NCI-H146 (cell line): ENCODE measurements at places on chromosomes 12 and 14.

DNA sequence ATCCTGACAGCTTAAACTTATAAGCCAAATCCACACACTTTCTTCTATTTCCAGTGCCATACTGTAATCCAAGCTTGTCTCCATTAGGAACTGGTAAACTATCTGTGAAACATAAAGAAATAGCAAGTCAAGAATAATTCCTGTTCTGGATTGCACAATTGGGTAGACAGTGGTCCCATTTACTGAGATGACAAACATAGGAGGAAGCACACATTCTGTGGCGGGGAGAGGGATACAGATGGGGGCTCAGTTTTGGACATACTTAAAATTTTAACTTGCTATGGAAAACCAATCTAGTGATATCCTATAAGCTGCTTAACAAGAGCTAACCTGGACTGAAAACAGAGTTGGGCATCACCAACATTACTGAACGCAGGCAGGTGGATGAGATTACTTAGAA, 16.3 kb downstream of the MAP4K5 start:
- no peak for DNase-seq

GRCh38 chr12:6538420-6539313, 4.3 kb downstream of the GAPDH start:
- DNase-seq, result peak; percentile 48

DNA sequence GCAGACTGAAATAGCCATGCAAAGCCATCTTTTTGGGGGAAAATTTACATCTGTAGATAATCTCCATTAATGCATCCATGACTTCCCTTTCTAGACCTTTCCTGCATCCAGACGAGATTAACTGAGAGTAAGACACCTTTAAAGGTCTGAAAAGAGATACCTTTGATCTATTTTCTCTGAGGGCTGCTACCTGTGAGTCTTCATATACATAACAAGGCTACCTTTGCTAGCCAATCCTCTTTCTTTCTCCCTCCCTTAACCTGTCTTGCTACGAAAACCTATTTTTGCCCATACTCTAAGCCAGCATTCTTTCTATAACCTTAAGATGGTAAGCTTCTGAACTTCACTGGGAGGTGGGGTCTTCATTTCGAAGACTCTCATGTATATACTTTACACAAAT, 908.5 kb upstream of the FBXO33 start:
- no peak for DNase-seq

DNA sequence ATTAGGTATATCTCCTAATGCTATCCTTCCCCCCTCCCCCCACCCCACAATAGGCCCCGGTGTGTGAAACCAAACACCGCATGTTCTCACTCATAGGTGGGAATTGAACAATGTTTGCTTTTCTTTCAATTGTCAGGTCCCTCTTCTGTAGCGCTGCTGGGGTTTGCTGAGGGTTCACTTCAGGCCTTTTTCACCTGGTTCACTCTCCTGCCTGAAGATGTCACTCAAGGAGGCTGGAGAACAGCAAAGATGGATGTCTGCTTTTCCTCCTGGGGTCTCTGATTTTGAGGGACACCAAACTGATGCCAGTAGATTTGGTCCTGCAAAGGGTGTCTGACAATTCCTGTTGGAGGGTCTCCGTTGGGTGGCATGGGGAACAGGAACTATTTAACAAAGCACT, 35.8 kb downstream of the KLRK1 start:
- peak; percentile 84 for DNase-seq

DNA sequence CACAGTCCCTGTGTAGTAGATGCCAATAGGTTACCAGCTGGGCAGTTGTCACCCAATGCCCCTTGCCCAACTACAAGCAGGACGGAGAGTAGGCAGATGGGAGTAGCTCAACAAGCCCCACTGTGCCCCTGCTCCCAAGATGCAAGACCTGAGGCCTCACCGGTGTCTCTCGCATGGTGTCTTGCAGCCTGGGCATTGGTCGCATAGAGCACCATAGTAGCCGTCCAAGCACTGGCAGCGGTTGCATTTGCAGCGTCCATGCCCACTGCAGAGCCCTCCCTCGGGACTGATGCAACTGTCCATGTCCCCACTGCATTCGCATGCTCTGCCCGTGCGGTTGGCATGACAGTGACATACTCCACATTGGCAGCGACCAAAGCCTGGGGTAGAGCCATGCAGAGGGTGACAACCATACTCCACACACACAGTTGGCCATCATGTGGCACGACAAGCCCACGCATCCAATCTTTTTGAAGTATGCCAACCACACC, 11.9 kb upstream of the CSAD start:
- no peak for DNase-seq

GRCh38 chr14:90665321-90666000, 150.8 kb downstream of the TTC7B start:
- no peak for DNase-seq

DNA sequence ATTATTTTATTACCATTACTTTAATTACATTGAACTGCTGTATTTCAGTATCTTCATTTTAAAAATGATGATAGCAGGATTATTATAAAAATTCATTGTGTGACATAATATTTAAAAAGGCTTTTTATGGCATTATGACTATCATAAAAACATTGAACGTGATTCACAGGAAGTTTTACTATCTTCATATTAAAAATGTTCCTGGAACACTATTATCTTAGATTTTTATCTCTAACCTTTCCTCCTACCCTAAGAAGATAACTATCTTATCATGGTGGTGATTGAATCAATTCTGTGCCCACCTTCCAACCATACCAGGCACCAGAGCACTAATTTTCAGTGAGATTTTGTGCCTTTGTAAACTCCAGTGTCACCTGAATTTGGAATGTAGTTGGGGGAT, 16.2 kb downstream of the LRRC9 start:
- no peak for DNase-seq

GRCh38 chr12:19191563-19191962, 62.0 kb downstream of the PLEKHA5 start:
- no peak for DNase-seq

GRCh38 chr14:38197001-38197783, 10.5 kb upstream of the SSTR1 start:
- DNase-seq, result no peak

DNA sequence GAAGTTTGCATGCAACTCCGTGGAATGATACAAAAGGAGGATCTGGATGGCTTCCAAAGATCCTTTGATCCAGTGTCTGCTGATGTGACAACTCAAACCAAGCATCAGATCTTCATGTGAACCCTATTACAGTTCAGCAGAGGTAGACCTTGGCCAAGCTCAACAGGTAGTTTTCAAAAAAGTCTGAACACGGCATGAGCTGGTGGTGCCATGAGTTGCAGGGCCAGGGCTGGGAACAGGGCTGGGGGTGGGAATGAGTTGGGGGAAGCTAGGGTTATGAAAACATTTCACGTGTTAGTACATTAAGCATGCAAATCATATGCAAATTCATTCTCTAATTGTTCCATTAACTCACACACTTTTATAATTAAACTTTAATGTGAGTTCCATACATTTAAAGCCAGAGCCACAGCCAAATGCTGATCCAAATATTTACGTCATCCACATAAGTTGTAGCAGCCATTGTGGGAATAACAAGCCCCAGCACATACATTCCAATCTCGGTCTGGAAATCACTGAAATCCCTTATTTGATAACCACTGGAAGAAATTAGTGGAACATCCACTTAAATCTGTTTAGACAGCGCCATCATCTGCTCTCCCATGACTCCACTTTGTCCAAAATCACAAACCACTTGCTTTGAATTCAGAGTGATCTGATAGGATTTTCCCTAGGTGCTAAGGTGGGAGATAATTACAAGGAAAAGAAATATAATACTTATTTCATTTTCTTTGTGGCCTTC, 158.5 kb downstream of the APAF1 start:
- DNase-seq, result no peak

GRCh38 chr14:105126126-105126980, 42.2 kb downstream of the JAG2 start:
- peak; percentile 40 for DNase-seq

GRCh38 chr14:99602054-99602787, 1.8 kb downstream of the CCDC85C start:
- DNase-seq, result no peak

GRCh38 chr12:55725556-55725955, 3.3 kb downstream of the CD63 start:
- no peak for DNase-seq

GRCh38 chr12:52355176-52355575, 12.1 kb downstream of the KRT85 start:
- DNase-seq, result no peak

- DNase-seq, result peak; percentile 37
These were observed 13.2 kb upstream of the KLRF1 start for GRCh38 chr12:9813821-9814798.

DNA sequence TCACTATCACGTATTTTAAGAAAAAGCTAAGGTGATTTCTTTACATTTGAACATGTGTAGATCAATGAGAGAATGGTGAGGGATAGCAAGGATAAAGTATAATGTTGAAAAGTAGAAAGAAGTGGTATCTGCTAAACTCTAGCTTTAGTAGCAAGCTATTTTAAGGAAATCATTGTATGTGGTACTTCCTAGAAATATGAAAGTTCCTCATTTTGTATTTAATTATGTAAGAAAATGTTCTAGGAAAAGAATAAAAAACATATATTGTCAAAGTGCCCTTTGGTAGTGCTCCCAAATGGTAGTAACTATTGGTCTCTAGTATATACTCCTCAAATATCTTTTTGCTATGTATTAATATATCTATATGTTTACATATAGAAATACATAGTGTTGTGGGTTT, 35.7 kb downstream of the RAB21 start:
- DNase-seq, result no peak

DNA sequence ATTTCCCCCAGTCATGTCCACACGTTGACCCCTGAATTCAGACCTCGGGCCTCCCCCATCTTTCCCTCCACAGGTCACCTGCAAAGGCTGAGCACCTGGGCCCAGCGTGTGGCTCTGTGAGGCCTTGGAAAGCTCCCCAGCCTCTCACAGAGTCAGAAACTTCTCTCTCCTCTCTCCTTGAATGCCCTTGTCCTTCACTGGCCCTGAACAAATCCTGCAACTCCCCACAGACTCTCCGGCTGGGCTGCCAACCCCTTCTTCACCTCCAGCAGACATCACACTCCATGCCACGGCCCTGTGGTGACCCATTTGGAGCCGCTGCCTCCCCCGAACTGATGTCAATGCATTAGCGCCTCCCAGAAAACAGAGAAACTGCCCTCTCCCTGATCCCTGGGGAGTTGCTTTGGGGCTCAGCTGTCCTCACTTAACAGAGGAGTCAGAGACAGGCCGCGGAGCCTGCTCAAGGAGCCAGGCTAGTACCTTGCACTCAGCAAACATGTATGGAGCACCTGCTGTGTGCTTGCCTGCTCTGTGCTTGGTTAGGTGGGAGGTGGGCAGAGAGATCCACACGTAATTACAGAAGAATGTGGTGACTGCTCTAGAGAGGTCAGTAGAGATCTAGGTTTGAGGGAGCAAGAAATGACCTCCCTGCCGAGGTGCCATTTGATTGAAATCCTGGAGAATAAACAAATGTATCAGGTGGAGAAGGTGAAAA, 99.2 kb upstream of the PWP1 start:
- no peak for DNase-seq

DNA sequence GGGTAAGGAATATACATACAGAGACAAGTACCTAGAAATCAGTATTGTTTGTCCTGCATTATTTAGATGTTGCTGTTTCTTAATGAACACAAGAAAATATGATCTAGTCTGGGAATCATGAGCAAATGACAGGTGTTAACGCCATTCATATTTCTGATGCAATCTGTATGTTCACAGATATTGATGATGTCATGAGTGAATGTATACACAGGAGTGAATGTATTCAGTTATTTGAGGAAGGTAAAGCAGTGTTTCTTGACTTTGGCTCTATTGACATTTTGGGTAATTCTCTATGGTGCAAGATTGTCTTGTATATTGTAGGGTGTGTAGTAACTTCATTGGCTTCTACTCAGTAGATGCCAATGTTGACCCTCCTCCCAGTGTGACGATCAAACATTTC, 26.7 kb upstream of the RTL1 start:
- no peak for DNase-seq

- DNase-seq, result no peak
These were observed 130.6 kb downstream of the MON2 start for GRCh38 chr12:62597253-62597652.

- DNase-seq, result no peak
These were observed 288.6 kb downstream of the FOXN3 start for GRCh38 chr14:89128311-89129026.

DNA sequence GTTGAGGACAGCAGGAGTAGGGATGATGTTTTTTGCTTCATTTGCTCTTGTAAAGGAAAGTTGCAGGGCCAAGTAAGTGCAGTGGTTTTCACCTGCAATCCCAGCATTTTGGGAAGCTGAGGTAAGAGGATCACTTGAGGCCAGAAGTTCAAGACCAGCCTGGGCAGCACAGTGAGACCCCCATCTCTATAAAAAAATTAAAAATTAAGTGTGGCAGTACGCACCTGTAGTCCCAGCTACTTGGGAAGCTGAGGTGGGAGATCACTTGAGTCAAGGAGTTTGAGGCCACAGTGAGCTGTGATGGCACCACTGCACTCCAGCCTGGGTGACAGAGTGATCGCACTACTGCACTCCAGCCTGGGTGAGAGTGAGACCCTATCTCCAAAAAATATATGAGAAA, 10.8 kb downstream of the DPF3 start:
- DNase-seq, result no peak

DNA sequence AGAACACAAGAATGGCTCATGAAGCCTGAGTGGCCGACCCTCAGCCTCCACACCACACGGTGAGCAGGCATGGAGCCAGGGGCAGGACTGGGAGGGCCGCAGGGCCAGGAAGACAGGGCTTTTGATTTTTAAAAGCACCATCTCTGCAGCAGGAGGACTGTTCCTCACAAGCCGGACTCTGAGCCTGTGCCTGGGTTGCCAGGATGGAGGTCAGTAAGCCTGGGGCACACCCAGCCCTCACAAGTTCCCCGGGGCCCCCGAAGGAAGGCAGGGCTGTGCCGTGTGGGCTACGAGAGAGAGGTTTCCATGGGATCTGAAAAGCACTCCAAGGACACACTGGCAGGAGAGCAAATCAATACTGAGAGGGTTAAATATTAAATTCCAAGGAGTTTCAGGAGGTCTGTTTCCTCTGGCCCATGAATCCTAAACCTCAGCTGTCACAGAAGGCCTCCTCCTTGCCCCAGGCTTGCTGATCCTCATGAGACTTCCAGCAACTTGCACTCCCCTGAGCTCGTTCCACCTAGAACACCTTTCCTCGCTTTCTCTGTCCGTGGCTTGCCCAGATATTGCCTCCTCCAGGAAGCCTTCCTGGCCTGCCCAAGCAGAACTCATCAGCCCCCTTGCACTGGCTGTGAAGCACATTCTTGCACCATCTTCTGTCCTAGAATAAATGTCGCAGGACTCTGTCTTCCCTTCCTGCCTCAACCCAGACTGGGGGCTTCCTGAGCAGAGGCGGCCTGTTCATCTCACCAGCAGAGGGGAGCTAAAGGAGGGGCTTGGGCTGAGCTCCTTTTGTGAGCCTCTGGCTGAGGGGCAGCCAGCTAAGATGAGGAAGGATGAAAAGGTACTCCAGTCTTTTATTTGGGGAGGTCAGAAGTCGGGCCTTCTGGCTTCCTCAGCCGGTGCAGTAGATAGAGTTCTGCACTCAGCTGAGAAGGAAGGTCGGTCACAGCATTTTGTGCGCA, 64.6 kb downstream of the CCDC88C start:
- no peak for DNase-seq

- DNase-seq, result no peak
These were observed 447.7 kb downstream of the PDZRN4 start for GRCh38 chr12:41635626-41636364.
